ENCODE measurements at places on chromosomes 5 and 9.

DNA sequence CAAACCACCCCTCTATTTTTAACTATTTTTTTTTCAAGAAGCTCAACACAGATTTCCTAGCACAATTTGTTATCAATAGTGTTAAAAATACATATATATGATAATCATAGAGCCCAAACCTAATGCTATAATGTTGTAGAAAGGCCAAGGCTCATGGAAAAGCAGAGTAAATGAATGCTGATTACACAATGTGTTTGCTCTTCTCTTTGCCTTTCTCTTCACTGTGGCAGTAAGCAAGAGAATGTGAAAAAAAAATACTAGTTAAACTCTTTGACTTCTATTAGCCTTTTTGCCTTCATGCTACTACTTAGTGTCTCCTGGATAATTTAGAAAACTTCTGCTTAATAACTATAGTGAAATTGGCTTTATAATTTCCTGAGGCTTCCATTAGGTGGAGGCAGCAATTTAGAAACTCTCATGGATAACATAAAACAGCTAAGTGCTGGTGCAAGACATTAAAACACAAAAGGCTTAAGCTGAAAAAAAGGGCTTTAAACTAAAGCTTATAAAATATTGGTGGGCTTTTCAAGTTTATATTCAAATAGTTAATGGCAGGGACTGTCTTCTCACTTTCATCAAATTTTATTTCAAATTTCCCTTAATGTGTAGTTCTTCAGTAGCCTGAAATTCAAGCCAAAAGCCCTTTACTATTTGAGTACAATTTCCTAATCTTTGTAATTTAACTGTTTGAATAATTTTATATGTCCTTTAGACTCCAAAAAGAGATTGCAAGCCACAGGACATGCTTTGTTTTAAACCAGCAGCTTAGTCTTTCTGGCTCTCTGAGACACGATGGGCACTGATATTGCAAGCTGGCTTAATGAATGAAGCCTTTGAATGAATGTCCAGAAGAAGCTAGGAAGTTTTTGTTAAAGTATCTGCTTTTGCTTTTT is 2031.8 kb upstream of the CDH6 start:
- no peak for DNase-seq

DNA sequence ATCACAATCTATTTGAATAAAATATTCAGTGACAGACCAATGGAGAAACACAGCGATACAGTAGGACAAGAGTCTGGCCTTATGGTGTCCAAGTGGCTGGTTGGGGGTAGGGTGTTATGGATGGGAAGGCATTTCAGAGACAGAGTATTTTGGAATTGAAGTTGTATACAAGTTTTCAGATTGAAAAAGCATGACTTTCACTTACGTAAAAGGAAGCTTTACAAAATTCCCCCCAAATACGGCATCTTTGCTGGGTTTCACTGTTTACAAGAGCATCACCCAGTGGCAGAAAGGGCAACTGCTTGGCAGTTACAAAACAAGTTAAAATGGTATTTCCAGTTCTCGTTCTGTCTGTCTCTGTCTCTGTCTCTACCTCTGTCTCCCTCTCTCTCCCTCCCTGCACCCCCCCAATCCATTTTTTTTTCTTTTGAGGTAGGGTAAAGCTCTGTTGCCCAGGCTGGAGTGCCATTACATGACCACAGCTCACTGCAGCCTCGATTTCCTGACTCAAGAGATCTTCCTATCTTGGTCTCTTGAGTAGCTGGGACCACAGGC is 86.2 kb downstream of the PTPN3 start:
- no peak for DNase-seq

DNA sequence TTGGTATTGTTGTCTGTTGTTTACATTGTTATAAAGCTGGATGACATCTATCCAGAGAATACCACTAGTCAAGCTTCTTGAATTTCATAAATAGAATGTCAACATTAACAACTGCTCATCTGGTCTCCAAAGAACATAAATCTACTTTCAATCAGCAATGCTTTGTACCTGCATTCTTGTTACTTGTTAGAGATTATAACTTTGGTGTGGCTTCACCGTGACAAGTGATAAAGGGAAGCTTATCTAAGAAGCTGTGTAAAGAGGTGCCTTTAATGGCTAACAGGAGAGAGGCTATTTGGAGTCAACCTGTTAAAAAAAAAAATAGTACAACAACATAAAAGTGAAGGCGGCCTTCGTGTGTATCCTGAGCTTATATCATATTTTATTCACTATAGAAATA is 41.8 kb downstream of the MUSK start:
- DNase-seq: no peak

DNA sequence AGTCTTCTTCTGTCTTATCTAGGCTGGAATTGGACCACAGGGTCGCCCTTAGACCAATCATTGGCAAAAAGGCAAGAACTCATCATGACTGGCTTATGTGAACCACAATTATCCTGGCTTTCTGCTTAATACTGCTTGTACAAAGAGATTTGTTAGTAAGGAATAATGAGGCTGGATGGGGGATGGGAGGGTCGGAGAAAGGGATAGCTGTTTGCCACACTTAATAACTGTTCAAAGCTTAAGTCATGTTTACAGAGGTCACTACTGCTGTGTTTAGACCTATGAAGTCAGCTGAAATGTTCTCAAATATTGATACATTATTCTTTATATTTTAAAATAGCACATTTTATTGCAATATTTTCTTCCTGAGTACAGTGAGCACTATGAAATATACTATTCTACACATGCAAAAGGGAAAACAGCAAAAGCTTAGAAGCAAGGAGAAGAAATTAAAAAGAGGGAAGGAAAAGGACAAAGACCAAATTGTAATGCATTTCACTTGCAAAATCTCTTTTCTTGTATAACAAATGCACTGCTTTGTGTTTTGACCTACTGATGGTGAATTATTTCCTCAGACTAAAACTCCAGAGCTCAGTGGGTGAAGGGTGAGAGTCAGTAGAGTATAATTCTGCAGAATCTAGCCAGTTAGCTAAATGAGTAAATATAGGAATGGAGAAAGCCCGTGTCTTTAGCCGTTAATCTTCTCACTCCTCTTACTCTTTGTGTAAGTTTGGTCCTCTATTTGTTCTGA is 404.9 kb upstream of the ZNF608 start:
- no peak for DNase-seq

GRCh38 chr5:36403632-36404311 is 102.1 kb upstream of the RANBP3L start:
- DNase-seq: no peak

GRCh38 chr5:173281910-173282309 is 46.3 kb downstream of the STC2 start:
- no peak for DNase-seq

DNA sequence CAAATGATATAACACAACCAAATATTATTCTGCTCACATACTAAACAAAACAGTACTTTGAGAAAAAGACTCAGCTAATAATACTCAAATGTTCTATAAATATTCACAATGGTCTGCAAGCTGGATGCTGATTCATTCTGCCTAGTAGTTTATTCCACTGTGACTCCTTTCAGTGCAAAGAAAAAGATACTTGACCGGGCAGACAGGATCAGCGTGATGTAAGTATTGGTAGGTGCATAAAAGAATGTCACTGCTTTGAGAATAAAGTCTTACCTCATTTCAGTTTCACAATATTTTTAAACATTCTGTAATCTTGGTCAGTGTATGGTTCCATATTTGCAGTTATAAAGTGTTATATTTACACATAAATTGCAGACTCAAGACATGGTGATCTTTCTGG is 223.0 kb upstream of the NUDT12 start:
- no peak for DNase-seq

DNA sequence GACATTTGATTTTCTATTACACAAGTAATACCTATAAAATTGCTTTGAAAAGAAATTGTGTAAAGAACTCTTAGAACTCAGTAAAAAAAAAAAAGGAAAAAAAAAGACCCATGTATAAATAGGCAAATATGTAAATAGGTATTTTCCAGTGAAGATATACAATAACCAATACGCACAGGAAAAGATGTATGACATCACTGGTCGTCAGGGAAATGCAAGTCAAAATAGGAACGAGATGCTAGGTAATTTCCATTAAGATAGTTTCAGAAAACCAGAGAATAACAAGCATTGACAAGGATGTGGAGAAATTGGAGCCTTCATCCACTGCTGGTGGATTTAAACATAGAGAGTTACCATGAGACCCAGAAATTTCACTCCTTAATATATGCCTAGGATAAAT is 708.8 kb downstream of the MTRR start:
- no peak for DNase-seq

DNA sequence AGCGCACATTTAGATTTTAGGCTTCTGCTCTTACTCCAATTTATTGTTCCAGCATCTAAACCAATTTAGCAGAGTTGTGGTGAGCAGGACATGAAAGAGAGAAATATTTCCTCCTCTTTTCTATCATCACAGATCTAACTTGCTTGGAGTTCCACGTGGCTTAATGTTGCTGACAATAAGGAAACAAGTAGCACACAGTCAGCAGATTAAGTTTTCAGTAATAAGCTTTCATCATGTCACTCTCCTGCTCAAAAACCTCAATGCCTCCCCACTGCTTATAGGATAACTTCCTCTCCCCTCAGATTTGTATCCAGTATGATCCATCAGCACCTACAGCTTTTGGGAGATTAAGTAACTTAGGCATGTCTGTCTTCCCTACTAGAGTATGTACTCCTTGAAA is 10.4 kb upstream of the SSBP2 start:
- no peak for DNase-seq

DNA sequence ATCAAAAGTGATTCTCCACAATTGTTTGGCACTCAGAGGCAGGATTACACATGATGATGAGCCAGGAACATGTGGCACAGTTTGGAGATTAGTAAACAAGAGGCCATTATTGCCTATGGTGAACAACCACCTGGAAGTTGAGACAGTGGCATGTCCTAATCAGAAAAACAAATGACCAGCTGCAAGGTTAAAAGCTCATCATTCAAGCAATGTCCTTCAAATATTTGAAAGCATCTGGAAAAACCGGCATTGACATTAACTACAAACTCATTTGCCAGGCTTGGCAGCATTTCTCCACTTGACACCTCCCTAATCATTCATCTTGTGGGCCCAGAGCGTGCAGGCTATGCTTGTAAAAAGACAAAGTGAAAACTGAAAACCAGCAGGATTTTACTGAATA is 80.6 kb upstream of the MEGF10 start:
- DNase-seq: no peak

DNA sequence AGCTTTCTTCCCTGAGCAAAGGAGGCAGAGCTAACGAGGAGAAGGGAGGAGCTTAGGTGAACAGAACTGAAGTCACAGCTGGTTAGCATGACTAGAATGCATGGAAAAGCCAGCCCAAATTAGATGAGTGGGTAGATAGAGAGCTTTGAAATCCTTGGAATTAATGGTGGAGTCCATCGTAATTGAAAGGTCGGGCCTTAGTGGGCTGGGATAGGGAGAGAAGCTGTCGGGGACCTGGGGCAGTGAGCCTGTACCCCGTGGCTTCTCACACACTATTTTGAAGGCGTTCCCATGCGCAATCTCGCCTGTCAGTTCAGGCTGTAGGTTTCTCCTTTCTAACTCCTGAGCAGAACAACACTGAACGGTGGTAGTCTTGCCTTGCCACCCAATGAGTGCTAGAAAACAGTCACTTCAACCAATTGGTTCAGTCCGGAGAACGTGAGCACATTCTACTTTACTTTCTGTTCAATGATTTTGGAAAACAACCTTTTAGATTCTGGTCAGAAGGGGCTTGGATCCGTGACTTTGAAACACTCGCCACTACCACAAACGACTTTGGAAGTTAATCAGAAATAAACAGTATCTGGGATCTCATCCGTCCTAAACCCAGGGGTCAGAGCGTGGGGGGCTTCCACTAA is 655 bp upstream of the RAI14 start:
- DNase-seq: no peak

- no peak for DNase-seq
These were observed at the start of gene PPP1R26 for GRCh38 chr9:135479469-135480052. TSS of gene PPP1R26 (plus strand) at chr9:135479782. CDS start at chr9:135484511, 4,729 bp downstream.

DNA sequence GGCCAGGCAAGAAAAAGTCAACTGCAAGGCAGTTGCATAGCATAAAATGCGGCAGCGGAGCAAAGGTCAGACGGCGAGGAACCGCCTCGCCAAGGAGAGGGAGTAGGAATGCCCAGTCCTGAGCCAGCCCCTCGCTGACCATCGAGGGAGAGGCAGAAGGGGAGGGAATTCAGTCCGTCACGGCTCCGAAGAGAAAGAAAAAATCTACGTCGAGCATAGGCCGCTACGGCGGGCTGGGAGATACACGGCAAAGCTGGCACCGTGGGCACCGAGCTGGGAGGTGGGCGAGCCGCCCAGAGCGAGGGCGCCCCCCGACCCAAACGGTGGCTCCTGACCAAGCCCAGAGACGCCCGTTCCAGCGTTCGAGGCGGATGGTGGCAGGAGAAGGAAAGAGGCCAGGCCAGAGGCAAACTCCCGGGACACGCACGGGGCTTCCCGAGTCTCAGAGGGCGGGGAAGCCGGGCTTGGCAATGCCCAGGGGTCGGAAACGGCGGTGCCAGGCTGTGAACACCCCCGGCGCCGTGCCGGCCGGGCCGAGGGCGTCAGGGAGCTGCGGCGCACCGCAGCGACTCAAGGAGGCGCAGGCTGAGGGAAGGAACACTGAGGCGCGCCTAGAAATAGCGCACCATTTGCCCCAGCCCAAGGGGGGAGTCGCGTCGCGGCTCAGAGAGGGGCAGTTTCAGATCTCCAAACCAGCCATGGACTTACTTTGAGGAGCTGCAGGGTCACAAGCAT is 518 bp downstream of the SPRY4 start:
- DNase-seq: no peak

DNA sequence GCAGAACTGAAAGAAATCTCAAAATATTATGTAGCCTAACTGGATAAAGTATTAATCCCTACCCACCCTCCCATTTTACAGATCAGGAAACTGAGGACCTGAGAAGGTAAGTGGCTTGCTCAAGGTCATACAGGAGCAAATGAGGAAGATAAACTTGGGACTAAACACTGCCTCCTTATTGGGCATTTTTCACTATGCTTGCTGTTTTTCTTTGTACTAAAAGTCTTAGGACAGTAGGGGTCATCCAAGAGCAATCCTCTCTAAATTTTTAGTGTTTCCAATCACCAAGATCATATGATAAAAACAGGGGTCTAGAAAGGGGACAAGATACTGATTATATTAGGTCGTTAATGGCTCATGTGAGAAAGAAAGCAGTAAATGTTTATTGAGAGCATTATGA is 80.8 kb downstream of the RORB start:
- DNase-seq: no peak

- DNase-seq: no peak
These were observed 157.1 kb downstream of the ZNF462 start for GRCh38 chr9:107020040-107020530.

DNA sequence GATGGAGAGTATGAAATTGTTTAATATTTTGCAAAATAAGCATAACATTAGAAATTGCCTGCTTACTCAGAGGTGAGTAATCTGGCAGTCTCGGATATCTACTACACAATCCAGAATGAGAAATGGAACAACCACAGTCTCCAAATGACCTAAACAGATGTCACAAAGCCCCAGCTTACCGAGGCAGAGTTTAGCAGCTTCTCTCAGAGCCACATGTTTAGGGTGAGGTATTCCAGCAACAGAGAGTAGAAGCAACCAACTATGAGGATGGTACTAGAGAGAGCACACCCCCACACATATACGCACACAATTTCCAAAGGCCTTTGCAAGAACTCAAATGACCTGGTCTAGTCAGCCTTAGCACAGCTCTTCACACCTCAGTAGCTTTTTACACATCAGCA is 122.7 kb upstream of the LPAR1 start:
- DNase-seq: no peak

GRCh38 chr9:76107482-76107881 is 217.0 kb downstream of the PCSK5 start:
- no peak for DNase-seq
